Inflammatory macrophage treated with lipopolysaccharide for 1 hour (primary cell): ENCODE measurements at places on chromosomes 5 and 9.

DNA sequence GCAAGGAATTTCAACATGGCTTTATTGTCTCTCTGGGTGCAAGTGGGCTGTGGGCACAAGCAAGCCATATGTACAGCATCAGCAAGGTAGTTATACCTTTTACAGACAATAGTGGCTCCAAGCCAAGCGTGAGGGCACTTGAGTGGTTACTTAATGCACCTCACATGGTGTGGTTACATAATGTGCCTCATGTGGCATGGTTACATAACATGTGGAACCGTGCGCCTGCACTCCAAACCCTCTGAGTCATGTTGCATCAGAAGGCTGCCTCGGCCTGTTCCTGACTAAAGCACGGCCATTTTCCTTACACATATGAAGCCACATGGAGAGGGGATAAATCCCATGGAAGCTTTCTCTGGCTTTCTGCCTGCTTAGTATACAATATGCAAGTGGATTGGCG, 150.9 kb downstream of the OSTF1 start:
- DNase-seq = peak; percentile 62

GRCh38 chr9:135374591-135374990, 105.0 kb upstream of the PPP1R26 start:
- DNase-seq = no peak

DNA sequence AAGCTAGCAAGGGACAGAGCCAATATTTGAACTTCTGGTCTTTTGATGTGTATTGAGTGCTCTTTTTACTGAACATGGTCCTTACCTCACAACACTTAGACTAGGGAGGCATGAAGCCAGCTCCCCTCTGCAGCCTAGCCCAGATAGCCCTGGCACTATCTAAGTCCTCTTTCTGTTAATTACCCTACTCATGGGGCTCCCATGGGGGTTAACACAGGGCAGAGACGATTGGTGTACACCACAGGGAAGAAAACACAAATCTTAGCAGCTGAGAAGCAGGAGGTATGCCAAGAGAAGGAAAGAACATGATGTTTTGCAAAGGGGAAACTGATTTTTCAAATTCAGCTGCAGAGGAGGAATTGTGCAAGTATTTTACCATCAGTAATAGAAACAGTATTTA, 383.8 kb downstream of the TMEM232 start:
- no peak for DNase-seq

DNA sequence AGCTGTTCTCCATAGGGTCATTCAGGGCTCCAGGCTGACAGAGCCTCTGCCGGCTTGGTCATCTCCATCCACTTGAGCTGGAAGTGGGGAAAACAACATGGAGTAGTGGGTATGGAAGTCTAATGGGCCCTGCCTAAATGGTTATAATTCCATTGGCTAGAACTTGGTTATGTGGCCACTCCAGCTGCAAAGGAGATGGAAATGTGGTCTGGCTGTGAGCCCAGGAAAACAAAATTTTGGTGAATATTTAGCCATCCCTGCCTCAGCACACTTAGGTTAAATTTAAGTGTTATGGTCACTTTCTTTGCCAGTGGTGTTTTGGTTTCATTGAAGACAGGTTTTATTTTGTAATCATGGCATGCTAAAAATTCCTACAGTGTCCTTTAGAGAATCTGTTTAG, 112.3 kb downstream of the SMARCA2 start:
- DNase-seq = no peak

DNA sequence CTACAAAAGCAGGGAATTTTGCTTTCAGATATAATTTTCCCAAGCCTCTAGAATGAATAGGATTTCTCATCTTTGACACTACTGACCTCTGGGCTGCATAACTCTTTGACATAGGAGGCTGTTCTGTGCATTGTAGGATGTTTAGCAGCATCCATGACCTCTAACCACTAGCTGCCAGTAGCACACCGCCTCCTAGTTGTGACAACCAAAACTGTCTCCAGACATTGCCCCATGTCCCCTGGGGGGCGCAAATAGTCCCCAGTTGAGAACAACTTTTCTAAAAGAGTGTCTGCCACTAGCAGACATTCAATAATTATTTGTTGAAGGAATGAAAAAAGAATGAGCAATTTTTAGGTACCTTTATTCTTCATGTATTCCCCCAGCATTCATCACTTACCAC, 51.8 kb downstream of the POU4F3 start:
- no peak for DNase-seq

- no peak for DNase-seq
Observed at GRCh38 chr5:140228364-140228837, 53.4 kb downstream of the CYSTM1 start.

DNA sequence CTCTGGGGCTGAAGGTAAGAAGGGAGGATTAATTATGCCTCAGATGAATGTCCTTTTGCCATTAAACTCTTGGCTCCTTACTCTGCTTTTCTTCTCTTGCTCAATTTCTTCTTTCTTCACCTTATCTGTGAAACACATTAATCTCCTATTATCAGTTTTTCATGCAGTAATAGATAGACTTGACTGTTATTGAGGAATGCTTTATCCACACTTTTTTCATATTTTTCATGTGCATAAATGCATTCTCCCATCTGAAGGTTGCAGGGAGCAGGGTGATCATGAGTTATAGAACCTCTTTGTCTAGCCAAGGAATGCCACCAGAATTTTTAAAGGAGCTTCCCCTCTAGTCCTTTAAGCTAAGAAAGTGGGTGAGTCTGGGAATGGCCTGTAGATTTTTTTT, 66.4 kb upstream of the CD180 start:
- no peak for DNase-seq

DNA sequence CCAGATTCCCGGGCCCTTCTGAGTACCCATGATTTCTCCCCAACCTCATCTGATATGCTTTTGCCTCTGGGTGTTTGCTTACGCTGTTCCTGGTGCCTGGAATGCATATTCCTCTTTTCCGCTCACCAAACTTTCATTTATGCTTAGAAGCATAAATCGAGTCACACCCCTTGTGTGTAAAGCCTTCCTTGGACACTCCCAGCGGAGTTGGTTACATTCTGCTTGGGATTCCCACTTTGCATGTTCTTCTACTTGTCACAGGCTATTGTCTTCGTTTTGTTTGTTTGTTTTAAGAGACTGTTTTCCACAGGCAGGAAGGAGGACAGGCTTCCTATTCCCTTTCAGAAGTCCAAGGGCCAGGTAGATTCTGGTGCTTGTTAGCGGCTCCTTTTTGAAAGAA, 76.5 kb downstream of the SEC61B start:
- DNase-seq = no peak

GRCh38 chr9:115276621-115277020, 158.7 kb upstream of the TNC start:
- DNase-seq = no peak

- DNase-seq = no peak
Observed at GRCh38 chr5:10691826-10692785, 68.9 kb downstream of the DAP start.

DNA sequence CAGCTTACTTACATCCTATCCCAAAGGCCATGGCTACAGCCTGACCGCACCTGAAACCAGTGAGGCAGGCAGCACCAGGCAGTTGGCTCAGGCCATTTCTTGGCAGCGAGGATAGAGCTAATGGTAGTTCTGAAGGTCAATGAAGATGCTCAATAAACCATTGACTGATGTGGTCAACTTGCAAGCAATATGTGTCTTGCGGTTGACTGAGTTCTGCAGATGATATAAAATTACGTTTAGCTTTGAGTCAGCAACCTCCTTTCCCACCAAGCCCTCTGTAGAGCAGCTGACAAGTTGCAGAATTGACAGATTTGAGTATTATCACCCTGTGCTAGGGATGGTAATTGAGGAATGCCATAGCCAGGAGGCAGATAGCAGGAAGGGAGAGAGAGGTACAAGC, 189.0 kb upstream of the PUM3 start:
- DNase-seq = no peak

DNA sequence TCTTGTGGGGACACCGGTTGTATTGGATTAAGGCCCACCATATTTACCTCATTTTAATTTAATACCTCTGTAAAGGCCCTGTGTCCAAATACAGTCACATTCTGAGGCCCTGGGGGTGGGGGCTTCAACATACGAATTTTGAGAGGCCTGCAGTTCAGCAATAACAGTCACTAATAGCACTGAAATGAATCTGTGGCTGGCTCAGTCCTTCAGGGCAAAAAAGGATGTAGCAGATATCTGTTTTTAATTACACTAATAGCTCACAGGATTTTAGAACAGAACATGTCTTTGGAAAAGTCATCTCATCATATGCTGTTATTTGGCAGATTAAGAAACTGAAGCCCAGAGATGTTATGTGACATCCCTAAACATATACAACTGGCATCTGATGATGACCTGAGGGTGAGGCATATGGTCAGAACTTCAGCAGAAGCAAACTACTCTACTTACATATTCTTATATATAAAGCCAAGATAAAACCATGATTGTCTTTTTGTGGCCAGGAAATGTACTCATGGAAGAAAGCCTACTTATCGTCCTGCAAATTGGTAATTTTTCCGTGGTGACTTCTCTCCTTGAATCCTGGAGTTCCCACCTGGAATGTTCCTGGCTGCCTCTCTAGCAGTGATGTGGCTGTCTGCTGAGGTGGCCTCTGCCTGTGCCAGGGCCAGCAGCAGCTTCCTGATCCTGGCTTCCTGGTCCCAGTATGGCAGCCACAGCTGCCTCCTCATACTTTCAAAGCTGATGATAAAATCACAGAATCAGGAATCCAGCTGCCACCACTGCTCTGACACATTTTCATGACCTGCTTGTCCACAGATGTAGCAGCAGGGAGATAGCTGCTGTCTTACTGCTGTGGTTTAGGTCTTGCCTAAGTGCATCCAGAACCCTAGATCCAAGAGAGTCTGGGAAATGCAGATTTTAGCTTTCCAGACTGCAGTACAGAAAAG, 72.1 kb upstream of the ANKRD55 start:
- no peak for DNase-seq

- DNase-seq = peak; percentile 60
Observed at GRCh38 chr5:61625681-61626621, 293.9 kb downstream of the ZSWIM6 start.

DNA sequence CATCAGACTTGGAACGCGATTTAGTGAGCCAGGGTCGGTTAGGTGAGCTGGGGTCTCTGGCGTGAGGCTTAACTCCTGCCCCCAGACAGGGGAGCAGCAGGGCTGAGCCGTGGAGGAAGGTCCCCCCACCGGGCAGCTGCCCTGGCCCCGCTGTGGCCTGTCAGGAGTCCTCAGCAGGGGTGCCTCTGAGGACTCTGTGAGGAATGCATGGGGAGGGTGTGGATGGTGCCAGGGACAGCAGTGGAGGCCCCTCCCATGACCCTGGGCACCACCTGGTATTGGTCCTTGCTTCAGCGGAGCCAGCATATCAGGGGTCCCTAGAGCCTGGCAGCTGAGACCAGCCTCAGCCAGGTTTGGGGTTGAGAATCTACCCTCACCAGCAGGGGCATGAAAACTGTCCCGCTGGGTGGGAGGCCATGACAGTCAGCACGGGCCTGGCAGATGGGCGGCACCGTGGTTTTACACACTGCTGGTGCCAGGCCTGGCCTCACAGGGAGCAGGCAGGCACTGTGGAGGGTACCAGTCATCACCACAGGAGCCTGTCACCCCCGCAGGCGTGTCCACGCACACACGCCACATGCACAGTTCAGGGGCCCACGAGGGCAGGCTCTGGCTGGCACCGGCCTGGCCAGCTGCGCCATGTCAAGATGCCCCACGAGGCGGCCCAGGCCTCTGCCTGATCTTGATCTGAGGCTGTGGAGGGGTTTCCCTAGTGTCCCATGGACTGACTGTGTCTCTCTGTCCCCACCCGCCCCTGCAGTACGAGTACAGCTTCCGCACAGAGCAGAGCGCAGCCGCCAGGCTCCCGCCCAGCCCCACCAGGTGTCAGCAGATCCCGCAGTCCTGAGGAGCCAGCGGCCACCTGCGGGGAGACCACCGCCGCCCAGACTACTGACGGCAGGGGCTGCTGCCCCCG, 111.1 kb upstream of the LMX1B start:
- no peak for DNase-seq

GRCh38 chr5:76616206-76616605, 7.0 kb downstream of the F2RL2 start:
- no peak for DNase-seq

DNA sequence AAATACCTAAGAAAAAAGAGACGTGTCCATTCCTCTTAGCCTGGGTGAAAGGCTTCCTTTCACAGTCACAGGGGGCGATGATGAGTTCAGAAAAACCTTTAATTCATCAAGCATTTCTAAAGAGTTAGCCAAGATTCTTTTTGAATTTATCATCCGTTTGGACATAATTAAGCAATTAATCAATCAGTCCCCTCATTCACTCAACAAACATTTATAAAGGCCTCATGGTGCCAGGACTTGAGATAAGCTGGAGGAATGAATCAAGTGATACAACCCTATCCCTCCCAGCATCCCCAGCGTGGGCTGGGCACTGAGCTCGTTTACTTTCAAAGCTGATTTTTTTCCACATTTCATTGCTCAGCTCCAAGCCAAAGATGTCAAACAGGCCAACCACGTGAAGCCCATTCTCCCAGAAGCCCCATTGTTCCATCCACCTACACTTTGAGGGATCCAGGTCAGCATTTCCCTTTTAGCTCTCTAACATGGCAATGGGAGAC, 140.5 kb downstream of the SLIT3 start:
- no peak for DNase-seq

GRCh38 chr5:115271295-115272050, 8.8 kb upstream of the PGGT1B start:
- peak; percentile 66 for DNase-seq

DNA sequence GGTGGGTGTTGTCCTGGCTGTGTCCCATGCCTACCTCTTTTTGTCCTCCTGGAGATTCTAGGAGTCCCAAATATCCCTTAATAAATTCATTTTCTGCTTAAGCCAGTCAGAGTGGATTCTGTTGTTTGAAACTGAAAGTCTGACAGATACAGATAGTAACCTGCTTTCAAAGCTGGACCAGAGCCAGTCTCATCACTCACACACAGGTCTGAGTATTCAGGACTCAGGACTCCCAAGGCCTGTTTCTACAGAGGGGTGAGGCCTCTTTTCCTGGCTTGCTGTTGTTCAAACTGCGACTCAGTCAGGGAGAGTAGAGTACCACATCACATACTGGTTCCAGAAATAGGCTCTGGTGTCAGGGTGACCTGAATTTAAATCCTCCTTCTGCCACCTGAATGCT, 190.1 kb downstream of the PAX5 start:
- DNase-seq = no peak

DNA sequence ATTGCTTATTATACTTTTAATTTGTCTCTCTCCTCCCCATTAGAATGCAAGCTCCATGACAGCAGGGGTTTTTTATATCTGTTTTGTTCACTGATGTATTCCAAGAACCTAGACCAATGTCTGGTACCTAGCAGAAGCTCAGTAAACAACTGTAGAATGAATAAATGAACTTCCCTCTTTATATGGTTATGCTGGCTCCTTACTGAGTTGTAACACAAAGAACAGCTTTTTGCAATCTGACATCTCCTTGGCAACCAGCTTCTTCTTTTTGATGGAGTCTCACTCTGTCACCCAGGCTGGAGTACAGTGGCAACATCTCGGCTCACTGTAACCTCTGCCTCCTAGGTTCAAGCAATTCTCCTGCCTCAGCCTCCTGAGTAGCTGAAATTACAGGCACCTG, 13.6 kb downstream of the TRMO start:
- DNase-seq = peak; percentile 83
